Posterior vena cava (tissue), 2 donors: ENCODE measurements at places on chromosomes 5 and 9. TPM values are rescaled to one million over a fixed set of nuclear protein-coding genes. Genes with fewer than 3 reads are reported as not detected.

Gene PCDHGB7
- 12.2 TPM for total RNA-seq

DNA sequence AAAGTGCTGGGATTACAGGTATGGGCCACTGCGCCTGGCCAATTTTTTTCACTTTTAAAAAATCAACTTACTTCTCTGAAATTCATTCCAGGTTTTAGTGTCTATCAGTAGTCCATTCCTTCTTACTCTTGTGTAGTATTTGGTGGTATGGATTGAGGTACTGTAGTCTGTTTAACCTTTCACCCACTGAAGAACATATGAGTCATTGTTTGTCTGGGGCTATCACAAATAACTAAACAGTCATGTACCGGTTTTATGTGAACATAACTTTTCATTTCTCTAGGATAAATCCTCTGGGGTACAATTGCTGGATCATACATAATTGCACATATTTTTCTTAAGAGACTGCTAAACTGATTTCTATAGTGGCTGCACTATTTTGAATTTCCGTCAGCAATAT, 1188.0 kb upstream of the CDH9 start:
- DNase-seq: no peak

- no peak for DNase-seq
These were observed 258.5 kb upstream of the ADRA1B start for GRCh38 chr5:159657771-159658170.

DNA sequence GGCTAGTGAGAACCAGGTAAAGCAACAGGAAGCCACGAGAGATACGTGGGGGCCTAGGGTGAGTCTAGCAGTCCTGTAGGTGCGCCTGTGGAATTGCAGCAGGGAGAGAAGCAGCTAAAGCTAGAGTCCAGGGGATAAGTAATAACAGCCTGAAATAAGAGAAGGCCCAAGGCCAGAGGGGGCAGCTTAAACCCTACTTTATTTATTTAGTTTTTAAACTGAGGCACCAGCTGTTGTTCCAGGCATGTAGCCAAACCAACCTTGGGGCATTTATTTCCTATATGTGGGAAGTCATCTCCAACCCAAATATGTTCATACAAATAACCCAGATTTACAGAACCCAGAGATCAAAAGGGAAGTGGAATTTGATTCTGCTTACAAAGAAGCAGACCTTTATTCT, 93.5 kb downstream of the GLDC start:
- DNase-seq: no peak

GRCh38 chr5:13673511-13673910, 271.0 kb downstream of the DNAH5 start:
- DNase-seq: no peak

Gene PLPP7
- 9.8 TPM for total RNA-seq

GRCh38 chr5:179344431-179345182, 654 bp downstream of the ADAMTS2 start:
- no peak for DNase-seq

Gene PIP5K1B
- 2.6 TPM for total RNA-seq

GRCh38 chr9:101018467-101018866, 10.1 kb upstream of the PLPPR1 start:
- DNase-seq: no peak

GRCh38 chr5:95424526-95424925, 33.4 kb downstream of the FAM81B start:
- no peak for DNase-seq

Gene CMBL
- total RNA-seq: 20.4 TPM

GRCh38 chr5:139698490-139699146, 50.5 kb downstream of the CXXC5 start:
- peak; percentile 95 for DNase-seq

DNA sequence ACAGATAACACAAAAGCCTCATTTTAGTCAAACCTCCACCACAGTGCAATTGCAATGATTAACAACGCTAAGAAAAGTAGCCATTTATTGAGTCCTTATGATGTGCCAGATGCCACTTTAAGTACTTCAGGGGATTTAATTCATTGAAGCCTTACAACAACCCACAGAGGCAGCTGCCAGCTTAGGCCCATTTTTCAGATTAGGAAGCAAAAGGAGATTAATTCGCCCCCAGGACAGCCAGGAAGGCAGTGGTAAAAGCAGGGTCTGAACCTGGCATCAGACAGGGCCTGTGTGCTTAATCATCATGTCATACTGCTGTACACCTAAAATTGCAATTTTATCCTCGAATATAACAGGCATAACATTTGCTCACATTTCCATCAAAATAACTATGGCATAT, 23.9 kb downstream of the MED27 start:
- no peak for DNase-seq

Gene CAVIN4
- total RNA-seq: 0.51 TPM

DNA sequence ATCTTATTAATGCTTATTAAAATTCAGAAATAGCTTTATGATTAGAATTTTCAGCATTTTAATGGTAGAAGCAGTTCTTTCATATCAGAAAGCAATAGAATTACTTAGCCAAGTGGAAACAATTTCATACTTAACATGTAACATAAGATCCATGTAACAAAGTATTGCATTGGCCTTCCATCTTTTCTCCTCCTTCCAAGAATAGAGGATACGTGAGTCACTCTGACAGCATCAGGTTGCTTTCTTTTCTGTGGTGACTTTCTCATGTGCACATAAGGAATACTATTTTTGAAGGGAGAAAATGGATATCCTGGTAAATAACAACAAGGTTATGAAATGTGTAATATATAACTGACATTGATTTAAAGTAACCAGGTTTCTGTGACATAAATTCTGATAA, 272.2 kb downstream of the ANXA1 start:
- no peak for DNase-seq

Gene ALDH1B1
- 200 TPM for total RNA-seq

DNA sequence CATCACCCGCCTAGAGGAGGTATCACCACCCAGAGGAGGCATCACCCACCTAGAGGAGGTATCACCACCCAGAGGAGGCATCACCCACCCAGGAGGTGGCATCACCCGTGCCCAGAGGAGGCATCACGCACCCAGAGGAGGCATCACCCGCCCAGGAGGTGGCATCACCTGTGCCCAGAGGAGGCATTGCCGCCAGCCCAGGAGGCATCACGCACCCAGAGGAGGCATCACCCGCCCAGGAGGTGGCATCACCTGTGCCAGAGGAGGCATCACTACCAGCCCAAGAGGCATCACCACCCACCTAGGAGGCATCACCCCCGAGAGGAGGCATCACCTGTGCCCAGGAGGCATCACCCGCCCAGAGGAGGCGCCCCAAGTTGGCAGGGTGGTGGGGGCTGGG, 2.6 kb downstream of the NOTCH1 start:
- DNase-seq: no peak
